ENCODE measurements at places on chromosomes 6 and 20.

DNA sequence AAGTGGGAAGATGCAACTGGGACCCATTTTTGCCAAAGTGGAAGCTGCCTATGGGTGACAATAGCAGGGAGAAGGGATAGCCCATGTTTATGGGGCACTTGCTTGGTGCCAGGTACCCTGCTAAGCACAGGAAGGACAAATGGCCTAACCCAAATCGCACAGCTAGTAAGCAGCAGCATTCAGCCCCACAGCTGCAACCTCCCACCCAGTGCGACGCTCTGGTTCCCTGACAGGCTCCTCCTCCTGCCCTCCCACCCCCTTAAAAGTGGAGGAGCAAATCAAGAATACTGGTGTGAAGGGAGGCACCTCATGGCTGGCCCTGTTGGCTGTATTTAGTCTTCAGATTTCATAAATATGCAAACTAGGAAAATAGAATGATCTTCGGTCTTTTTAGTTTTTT lies 76.2 kb downstream of the RIN2 start:
- DNase-seq: no peak

DNA sequence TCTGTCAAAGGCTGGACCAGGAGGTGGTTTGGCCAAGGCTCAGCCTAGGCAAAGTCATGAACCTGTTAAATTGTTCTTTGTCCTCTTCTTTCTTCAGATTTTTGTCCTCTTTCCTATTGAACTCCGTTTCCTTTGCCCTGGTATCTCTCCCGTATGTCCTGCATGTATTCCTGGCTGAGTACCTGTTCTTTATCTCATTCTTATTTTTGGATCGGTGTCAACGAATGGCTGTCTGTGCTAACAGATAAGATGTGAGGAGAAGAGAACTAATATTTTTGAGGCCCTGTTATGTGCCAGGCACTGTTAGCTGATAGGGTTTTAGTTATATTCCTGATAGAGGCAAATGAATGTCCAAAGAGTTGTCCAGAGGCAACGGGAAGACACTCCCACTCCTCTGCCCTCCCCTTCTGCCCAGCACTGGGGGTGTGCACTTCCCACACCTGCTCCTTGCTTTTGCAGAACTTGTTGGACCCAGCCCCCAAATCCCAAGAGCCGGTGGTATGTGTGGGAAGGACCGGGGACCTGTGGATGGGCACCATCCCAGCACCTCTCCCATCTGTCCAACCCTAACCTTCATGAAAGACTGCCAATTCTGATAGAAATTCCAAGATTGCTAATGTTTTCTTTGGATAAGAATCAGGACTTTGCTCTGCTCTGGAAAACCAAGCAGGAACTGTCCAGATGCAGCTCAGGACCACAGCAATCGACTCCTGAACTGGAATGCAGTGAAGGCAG lies 20.6 kb downstream of the MMP24OS start:
- DNase-seq: no peak

GRCh38 chr6:47344022-47344421 lies 34.3 kb upstream of the TNFRSF21 start:
- DNase-seq: no peak

DNA sequence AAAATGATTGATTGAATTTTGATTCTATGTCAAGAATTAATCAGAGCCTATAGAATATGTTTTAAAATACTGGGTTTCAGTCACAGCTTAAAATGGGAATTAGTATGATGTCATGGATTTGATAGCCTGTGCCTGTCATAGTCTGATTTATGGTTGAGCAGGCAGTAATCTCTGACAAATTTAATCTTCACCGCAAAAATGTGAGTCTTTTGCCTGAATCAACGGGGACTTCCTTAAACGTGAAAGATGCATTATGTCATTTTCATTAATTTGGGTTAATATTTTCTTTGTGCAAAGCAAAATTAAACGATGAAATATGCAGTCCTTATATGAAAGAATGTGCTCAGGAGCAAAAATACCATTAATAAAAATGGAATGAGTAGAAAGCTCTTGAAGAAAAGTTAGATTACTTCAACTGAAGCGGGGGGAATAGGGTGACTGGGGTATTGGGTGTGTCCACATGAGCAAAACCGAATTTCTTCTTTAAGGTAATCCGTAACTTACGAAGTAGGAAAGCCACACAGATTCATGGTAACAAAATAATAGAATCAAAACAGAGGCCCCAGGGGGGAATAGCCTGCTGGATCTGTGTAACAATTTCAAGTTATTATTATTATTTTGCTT lies 339.6 kb upstream of the NOX3 start:
- no peak for DNase-seq

DNA sequence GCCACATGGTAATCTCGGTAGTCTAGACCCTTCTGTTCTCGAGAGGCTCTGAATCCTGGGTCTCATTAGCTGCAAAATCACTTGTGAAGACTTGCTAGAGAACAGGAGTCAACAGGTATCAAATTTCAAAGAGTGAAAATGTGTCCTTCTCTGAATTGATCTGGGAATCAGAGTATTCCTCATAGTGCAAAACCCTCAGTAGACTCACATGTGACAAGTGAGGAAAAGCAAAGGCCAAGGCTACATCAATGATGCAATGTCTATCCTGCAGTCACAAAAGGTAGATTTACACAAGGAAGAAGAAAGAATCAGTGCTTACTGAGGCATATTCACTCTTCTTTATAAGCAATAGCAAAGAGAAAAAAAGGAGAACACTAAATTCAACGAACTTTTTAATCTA lies 1220.0 kb upstream of the GJE1 start:
- no peak for DNase-seq

GRCh38 chr20:45752746-45753145 lies 30.6 kb downstream of the SPINT4 start:
- no peak for DNase-seq

DNA sequence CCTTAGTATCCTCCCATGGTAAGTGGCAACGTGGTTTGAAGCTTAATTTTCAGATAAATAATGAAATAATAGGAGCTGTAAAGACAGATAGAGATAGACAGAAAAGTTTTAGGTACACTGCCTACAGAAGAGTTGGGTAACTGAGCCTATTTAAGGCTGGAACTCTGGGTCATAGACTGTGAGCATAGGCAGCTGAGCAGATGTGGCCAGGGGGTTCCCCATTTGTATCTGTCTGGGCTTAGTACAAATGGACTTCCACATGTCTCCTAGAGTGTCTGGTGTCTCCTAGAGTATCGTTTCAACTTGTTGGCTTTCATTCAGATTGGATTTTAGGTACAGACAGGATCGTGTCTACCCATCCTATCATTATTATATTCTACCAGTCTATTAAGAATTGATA lies 649.8 kb downstream of the DHX35 start:
- DNase-seq: no peak

DNA sequence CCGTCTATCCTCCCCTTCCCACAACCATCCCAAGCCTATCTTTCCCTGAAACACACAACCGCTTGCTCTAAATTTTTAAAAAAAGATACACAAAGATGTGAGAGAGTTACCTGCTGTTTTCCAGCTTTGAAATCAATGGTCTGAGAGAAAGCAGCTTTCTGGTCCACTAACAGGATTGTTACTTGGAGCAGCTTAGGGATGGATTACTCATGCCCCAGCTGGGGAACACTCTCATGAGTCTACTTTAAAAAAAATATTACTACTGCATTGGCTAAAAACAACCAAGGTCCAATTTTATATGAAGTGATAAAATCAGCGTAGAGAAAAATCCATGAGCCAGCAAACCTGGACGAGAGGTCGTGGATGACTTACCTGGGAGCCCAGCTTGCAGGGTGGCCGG lies 29.6 kb upstream of the FOXC1 start:
- DNase-seq: no peak

DNA sequence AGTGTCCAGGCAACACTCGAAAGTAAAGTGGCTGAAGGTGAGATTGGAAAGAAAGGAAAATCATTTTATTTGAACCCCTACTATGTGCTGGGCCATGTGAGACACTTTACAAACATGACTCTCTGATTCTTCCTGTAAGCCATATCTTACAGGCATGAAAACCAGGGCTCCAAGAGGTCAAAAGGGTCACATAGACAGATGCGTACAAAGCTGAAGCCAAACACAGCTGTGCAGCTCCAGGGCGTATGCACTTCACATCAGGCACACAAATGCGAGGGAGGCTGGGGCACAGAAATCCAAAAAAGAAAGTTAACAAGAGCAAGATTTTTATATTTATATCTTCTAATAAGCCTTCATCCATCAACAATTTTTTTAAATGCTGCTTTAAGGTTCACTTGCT lies 176.5 kb downstream of the PHACTR1 start:
- no peak for DNase-seq

- no peak for DNase-seq
These were observed 175.4 kb downstream of the ERMARD start for GRCh38 chr6:169926617-169927417.

GRCh38 chr6:17998442-17998841 lies 11.0 kb upstream of the KIF13A start:
- DNase-seq: no peak

- DNase-seq: no peak
These were observed 51.5 kb downstream of the COL19A1 start for GRCh38 chr6:69917834-69918233.

- DNase-seq: no peak
These were observed 567.8 kb downstream of the GRIK2 start for GRCh38 chr6:101961357-101961756.

DNA sequence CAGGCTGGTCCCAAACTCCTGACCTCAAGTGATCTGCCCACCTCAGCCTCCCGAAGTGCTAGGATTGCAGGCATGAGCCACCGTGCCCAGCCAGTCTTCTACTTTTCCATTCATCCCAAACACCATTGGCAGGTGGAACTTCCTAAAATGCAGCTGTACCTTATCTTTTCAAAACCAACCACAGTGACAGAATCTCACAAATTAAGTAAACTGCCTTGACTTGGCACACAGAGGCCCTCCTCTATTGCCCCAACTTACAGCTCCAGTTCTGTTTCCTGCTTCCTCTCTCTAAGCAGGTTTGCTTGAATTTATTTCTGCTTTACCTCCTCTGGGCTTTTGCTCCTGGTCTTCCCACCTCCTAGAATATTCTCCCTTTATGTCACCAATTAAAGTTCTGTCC lies 7.6 kb downstream of the MYB start:
- no peak for DNase-seq

DNA sequence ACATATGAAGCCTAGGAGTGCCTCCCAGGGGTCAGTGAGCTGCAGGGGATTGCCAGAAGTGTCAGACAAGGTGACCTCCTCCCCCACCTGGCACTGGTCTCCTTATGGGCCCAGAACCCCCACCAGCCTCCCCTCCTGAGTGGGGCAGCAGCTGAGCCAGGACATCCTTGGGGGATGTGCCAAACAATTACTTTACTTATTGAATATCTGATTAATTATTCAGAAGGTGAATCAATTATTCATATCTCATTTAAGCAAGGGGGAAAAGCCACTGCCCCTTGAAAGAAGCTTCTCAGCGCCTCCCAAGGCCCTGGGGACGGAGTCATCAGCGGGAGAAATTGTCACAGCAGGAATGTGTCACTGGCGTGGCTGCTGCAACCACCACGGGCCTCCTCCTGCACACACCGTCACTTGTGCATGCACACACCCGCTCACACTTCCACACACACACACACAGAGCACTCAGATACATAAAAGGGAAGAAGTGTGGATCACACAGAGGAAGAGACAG lies 123.4 kb upstream of the MAFB start:
- DNase-seq: no peak

- no peak for DNase-seq
These were observed 947 bp downstream of the POFUT1 start for GRCh38 chr20:32208499-32209154.

- no peak for DNase-seq
These were observed 122.8 kb downstream of the FHL5 start for GRCh38 chr6:96685702-96686101.

DNA sequence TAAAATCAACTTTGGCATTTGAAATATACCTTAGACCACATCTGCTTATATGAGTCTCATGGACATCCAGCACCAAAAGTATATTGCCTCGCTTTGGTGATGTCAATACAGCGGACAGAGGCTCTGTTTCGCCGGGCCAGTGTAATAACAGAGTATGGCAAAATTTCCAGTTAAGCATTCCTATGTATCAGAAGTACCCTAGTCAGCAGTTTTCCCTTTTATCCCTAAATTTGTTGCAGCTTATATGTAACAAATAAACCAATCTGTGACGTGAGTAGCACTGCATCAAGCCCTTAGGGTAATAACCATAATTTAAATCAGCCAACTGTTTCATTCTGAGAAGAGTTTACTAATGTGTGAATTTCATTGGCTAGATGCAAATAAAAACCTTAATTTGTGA lies 585.5 kb upstream of the ADGRB3 start:
- no peak for DNase-seq

- no peak for DNase-seq
These were observed 174.5 kb downstream of the SOX4 start for GRCh38 chr6:21767891-21768648.

- DNase-seq: no peak
These were observed 64.8 kb upstream of the NRSN1 start for GRCh38 chr6:24060982-24061754.

DNA sequence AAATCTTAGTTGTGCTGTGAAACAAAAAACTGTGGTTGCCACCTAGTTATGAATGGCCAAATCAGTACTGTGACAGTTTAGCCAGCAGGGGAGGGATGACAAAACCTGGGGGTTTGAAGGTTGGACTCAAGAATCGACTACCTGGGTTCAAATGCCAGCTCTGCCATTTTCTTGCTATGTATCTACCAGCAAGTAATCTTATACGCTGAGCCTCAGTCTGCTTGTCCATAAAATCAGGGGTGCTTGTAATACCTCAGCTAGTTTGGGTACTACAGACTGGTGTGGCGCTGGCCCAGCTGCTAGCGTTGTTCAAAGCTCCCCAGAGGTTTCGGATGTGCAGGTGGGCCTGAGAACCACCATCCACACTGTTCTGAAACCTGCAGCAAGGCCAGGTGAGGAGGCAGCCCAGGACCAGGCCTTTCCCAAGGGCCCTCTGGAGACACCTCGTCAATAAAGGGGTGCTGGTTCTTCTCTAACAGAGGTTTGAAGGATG lies 40.4 kb downstream of the TRAM2 start:
- no peak for DNase-seq

Data from upper lobe of left lung (tissue), 6 donors.